Stimulated activated CD8-positive, alpha-beta memory T cell treated with anti-CD3 and anti-CD28 coated beads, Interleukin-4, amount 100 ng/mL, for 1 hour (primary cell): ENCODE measurements at places on chromosomes 4 and X.

DNA sequence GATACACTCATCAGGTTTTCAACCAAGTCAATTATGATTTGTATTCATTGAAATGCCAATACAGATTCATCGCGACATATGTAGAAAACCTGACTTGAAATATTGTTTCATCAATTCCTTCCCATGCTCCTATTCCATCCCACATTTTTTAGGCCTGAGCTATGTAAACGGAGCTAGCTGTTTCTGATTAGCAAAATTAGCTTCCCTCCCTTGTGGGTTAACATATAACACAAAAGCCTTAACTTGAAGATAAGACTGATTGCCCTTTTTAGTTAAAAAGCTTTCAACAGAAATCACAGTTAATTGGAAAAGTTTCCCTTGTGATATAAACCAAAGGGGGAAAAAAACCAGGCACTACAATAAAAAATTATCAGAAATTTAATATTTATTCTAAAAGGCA is 32.8 kb upstream of the DCLK2 start:
- no peak for DNase-seq

DNA sequence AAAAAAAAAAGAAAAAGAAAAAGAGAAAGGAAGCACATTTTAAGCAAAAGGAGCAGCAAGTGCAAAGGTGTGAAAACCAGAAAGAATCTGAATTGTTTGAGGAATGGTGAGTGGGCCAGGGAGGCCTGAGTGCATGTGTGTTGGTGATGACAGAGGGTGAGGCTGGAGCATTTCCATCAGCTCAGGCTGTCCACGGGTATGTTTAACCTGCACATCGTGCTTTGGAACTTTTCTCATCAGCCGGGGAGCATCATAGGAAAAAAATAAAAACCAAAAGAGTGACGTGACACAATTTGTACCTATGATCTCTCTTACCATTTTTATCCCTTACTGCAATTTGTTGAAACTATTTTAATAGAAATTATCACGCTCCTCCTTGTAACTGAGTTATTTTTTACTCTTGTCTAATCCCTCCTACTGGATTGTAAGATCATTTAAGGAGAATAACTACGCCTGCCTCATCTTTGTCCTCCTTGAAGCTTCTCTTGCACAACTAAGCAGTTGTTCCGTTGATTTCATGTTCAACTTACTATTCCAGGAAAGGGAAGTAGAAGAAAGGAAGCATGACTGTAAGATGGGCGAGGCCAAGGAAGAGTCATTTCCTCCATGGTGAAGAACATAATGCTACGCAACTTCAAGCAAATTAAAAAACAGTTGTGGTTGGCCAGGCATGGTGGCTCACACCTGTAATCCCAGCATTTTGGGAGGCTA is 7.0 kb downstream of the PALLD start:
- DNase-seq = no peak

- DNase-seq = no peak
These were observed 48.9 kb upstream of the MAMLD1 start for GRCh38 chrX:150314186-150314585.

DNA sequence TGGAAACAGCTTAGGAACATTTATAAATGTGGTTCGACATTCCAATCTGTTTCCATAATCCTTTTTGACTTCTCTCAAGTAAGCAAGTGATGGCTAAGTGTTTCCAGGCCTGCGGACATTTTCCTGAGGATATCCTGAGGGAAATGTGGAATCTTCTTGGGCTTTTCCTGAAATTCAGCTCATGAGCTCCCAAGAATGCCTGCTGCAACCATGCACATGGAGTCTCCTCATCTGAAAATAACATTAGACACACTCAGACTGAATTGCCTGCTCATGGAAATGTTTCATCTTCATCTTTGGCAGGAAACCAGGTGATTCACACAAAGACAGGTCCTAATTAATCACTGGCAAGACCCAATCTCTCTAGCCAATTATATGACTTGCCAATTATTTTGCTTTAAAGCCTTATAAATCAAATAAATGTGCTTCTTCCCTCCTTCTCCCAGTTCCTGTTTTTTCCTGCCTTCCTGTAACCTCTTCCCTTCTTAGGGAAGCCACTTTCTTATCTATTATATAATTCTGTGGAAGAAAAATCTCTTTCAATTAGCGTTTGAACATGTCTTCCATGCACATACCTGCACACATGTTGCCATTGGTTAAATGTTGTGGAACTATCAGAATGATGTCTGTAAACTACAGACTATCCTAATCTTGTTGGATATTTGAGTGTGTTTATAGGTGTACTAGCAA is 104.6 kb upstream of the MXRA5 start:
- DNase-seq = no peak

- no peak for DNase-seq
These were observed 204.8 kb upstream of the RASGEF1B start for GRCh38 chr4:81676537-81676936.

DNA sequence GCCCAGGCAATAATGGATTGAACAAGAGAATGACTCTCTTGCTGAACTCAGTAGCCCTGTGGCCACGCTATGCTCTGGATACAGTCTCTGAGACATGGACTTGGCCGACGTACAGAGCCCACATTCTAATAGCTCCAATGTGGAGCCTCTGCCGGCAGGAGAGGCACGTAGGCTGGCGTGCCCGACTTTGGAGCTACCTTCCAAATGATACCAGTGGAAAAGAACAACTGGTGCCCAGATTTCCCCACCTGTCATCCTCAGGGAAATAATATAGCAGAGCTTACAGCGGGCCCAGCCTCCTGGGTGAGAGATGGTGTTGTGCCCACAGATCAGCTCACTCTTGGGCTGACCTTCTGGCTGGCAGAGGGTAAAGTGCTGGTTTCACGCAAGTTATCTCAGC is 10.6 kb downstream of the NDP start:
- DNase-seq = no peak

DNA sequence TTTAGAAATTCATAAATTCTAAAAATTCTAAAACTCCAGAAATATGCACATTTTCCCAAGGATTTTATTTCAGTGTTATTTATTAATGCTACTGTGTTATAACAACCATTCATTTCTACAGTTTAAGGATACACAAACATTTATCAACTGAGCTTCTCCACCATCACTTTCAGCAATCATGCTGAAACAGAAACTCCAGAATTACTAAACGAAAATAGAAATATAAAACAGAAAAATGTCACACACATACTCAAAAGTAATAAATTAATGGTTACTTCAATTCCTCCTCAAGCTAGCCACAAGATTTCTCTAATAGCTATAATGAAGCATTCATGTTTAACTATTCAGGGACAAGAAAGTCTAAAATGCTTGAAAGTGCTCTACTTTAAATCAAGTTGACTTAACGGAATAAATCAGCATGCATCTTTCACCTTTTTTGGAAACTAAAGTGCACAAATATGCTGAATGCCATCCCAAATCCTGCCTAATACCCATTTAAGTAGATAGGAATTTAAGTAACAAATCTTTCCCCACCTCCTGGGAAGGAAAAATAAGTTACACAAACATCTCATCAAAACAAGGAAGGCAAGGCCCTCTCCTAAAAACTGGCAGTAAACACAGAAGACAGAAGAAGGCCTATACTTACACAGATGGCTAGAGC is 563 bp downstream of the FAM13A start:
- DNase-seq = no peak

DNA sequence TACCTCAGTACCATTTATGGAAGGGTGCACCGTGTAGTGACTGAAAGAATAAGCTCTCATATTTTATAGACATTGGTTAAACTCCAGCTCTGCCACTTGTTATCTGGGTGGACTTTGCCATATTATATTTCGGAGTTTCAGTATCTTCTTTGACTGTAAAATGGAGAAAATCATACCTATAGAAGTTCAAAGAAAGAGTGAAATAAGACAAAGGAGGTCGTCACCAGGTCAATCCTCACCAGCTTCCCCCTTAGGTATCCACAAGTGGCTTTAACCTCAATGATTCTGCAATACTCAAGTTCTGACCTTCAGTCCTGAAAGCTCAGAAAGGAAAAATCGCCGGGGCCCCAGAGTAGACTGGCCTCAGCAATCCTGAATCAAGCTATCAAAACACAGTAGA is 64.3 kb downstream of the TMEM144 start:
- no peak for DNase-seq

- DNase-seq = no peak
These were observed 114.9 kb downstream of the ZNF827 start for GRCh38 chr4:145823743-145824142.

- DNase-seq = no peak
These were observed 7.5 kb upstream of the PTCHD1 start for GRCh38 chrX:23327104-23327503.

DNA sequence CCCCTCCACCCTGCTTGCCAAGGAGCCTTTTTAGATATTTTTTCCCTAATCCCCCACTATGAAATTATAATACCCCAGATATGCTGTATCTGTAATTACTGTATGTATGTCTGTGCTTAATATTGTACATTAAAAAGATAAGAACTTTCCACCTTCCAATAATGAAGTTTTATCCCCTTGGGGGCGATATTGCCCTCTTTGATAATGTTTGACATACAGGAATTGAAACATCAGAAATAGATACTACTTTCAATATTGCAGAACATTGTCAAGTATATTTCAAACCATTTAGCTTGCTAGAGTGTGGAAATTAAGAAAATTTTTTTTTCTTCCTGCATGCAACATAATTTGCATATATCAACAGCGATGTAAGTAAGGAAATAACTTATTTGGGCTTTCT is 58.9 kb downstream of the NAF1 start:
- no peak for DNase-seq

DNA sequence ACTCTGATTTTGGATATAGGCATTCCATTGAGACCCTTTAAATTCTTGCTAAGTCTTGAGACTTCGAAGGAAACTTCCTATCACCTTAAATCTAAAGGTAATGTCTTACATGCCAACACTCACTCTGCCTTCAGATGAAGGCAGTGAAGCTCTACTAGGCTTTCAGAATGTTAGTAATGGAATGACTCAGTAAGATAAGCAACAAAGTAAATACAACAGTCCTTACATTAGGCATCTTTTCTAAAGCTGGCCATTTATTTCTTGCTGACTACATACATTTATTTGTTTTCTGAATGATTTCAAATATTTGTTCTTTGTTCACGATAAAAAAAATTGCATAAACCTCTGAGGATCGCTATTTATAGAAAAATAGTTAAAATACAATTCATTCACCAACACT is 43.5 kb downstream of the ASIC5 start:
- no peak for DNase-seq

DNA sequence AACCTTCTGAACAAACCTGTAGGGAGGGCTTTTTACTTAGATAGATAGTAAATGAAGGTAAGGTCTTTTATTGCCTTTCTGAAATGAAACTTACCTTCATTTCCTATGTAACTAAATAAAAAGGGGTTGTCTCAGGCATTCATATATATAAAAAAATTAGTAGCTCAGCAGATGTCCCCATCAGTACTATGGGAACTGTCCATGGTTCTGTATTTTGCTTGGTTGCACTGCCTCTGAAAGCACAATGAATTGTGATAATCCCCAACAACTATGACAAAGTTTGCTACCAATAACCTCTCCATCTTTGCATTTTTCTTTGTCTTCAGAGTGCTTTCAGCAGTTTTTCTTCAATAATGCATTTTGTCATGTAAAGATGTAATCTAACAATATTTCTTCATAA is 222.4 kb downstream of the SLIT2 start:
- DNase-seq = no peak

DNA sequence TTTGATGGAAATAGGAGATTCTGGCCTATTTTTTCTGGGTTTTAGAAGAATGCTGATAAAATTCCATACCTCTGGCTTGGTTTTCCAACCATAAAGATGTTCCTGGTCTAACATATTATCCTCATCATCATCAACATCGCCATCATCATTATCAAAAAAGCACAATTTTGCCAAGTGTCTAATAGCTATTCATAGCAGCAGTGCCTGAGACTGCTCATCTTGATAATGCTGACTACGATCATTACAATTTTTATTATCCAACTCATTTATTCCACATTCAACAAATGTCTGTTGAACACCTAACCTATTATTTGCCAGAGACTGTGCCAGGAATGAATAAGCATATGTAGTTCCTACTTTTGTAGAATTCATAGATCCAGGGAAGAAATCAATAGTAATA is 303.5 kb upstream of the GATB start:
- DNase-seq = no peak

DNA sequence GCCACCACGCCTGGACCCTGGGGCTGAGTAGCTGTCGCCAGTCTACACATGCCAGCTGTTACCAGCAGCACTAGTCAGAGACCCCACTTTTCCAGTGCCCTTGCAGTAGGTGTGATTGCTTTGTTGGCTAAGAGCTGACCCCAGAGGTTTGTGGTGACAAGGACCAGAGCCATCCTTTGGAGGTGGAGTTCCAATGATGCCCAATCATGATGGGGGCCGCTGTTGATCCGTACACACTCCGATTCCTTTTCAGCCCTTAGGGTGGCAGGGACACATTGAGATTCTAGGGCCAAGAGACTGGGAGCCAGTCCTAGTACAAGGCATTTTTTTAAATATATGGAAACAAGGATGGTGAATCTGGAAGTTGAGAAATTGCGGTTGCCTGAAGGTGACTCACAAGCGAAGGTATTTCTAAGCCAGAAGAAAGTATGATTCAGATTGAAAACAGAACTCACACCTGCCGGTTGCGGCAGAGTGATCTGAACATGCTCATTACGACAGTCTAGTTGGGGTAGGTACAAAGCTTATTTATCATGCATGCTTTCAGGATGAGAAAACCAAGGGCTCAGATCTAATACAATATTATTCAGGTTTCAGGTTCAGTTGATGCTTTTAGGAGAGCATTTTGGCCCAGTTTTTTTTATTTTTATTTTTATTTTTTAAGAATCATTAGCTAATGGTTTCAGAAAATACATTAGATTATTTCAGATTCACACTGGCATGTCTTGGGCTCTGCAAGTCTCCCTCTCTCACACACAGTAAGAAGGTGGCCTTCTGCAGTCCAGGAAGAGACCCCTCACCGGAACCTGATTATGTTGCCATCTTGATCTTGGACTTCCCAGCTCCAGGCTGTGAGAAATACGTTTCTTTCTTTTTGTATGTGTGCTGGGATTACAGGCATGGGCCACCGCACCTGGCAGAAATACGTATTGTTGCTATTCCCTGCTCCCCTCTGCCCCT is 43.4 kb downstream of the SHROOM2 start:
- no peak for DNase-seq

DNA sequence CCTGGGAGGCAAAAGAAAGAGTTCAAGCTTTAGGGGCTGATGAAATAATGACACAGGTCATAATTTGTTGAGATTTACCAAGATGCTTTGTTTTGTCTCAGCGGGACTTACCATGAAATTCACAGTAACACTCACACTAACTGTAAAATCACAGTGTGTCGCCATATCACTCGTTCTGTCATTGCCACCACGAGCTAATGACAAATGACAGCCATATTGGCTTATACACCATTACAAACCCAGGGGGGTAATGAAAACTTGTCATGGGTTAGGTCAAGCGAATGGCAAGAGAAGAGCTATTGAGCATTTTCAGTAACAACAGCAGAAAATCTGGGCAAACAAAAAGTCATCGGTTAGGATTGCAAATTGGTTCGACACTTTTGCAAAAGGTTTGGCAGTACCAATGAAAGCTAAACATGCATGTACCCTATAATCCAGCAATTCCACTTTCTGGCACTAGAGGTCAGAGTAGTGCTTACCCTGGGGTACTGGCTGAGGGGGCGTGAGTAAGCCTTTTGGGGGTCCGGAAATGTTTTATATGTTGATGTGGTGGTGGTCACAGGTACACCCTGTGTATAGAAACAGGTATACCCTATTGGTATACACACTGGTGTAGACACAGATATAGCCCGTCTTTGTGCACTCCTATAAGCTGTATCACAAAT is 83.9 kb upstream of the RAI2 start:
- no peak for DNase-seq

GRCh38 chr4:139208404-139208945 is 31.5 kb upstream of the ELF2 start:
- DNase-seq = no peak
